ENCODE measurements at places on chromosomes 6 and 20.

- DNase-seq = peak; percentile 8
Measured at GRCh38 chr6:158324136-158324535, 11.9 kb downstream of the TULP4 start.

GRCh38 chr6:105675715-105676397 is 273.0 kb upstream of the PREP start:
- peak; percentile 90 for DNase-seq

GRCh38 chr6:56904068-56904467 is 50.8 kb upstream of the BEND6 start:
- DNase-seq = no peak

DNA sequence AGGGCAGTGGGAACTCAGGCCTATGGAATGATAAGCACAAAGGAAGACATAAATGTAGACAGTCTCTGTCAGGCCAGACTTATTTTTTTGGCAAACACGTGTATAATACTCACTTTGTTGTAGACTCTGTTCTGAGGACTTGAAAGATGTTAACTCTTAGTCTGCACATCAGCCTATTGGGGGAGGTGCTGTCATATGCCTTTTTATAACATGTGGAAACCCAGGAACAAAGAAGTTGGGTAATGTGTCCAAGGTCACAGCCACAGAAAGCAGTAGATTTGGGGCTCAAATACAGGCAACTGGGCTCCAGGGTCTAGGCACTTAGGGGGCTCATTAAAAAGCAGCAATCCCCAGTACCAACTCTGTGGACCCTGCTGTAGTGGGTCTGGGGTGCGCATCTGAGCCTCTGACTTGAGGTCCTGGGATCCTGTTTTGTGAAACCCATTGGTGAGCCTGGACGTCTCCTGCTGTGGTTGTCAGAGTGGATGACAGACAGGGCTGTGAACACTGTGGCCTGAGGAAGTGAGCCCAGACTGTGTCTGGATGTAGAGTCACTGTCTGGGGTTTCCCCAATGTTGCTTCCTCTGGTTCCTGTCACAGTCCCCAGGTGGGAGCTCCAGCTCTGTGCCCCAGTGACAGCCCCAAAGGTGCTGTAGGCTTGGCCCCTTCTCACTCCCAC is 50.0 kb downstream of the CDH26 start:
- DNase-seq = no peak

- no peak for DNase-seq
Measured at GRCh38 chr6:6270948-6271535, 49.4 kb downstream of the F13A1 start.

GRCh38 chr6:158028876-158029275 is 47.2 kb downstream of the SYNJ2 start:
- DNase-seq = no peak

DNA sequence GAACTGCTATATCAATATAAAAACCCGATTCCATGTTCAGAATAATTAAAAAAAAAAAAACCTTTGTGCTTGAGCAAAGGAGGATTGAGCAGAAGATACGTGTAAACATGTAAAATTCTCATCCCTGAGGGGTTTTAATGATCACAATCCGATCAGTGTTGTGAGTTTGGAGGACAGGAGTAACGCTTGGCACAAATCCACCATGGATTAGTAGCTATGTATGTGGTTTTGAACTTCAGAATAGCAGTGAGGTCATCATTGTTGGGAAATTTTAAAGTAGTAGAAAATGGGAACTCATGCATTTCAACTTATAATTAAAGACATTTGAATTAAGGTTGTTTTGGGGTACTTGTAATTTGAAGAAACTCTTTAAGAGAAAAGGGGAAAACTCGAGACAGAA is 203.2 kb downstream of the RPS12 start:
- DNase-seq = no peak

GRCh38 chr20:34155836-34156235 is 43.8 kb upstream of the EIF2S2 start:
- DNase-seq = no peak

DNA sequence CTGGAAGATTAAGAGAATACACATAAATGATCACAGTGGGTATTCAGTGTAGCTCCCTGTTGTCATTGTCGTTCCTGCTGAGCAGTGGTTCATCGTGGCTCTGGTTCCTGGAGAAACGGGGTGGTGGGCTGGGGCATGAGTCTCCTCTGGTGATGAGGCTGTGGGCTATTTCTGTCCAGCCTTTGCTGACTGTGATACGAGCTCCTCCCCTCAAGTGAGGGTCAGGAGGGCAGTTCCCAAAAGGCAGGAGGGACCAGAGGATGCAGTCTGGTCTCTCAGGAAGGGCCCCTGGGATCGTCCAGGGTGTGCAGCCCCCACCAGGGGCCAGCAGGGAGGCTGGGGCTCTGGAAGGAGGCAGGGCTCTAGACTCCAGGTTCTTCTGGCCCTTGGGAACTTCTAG is 31.1 kb upstream of the DLGAP4 start:
- DNase-seq = no peak

DNA sequence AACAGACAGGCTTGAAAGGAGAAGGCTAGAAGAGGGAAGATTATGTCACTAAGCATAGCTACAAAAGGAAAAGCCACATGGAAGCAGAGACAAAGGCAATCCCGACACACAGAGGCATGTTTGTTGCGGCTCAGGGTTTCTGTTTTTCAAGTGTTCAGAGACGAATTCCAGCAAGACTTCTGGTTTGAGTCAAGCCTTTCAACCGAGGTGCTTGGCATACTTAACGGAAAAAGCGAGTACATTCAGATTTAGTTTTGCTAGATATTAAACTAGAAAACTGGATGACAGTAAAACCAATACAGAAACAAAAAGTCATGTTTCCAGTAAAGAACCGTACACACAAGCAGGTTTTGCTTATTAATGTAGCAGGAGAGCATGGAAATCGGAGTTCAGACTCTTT is 27.2 kb downstream of the MCUR1 start:
- DNase-seq = no peak

DNA sequence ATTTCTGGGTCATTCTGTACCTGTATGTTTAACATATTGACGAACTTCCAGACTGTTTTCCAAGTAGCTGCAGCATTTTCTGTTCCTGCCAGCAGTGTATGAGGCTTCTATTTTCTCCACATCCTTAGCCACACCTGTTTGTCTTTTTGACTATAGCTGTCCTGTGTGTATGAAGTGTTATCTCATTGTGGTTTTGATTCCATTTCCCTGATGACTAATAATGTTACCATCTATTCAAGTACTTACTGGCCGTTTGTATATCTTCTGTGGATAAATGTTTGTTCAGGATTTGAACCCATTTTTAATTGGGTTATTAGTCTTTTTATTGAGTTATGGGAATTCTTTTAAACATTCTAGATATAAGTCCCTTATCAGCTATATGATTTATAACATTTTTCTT is 95.2 kb downstream of the JAG1 start:
- peak; percentile 78 for DNase-seq

All from EL (cell line).